ENCODE measurements at places on chromosomes 1 and 21.

GRCh38 chr21:45302082-45303061 is 14.7 kb upstream of the POFUT2 start:
- DNase-seq, result no peak

- no peak for DNase-seq
Observed at GRCh38 chr1:86998727-86999126, 84.3 kb downstream of the HS2ST1 start.

DNA sequence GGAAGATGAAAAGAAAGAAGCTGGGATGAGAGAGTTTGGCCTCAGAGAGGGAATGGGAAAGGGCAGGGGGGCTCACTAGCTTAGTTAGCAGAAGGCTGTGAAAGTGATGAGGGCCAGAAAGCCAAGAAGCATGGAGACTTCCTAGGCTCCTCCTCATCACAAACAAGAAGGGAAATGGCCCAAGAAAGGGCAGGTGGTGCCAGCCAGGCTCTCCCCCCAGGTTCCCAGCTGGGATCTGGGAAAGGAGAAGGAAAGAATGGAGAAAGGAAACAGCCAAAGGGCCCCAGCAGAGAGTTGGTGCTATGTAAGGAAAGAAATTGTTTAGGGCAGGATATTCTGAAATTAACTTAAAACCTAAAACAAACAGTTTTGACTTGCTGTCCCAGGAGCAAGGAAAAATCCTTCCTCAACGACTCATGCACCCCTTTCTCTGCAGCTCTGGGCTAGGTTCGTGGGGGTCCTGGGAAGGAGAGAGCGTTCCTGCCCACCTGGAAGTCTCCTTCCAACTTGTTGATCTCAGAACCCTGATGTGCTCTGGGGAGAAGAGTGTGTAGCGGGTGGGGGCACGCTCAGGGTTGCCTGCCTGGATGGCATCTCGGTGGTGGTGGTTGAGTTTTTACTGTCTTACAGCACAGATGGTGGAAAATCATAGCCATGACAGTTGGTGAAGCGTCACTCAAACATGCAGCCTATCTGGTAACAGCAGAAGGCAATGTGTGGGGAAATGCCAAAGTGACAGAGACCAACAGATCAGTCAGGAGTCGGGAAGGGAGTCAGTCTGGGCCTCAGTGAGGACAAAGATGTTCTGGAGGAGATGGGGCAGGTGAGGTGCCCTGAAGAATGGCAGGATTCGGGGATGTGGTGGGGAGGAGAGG is 147.3 kb downstream of the CLIC6 start:
- no peak for DNase-seq

GRCh38 chr1:12229386-12229834 is 420 bp upstream of the VPS13D start:
- no peak for DNase-seq

DNA sequence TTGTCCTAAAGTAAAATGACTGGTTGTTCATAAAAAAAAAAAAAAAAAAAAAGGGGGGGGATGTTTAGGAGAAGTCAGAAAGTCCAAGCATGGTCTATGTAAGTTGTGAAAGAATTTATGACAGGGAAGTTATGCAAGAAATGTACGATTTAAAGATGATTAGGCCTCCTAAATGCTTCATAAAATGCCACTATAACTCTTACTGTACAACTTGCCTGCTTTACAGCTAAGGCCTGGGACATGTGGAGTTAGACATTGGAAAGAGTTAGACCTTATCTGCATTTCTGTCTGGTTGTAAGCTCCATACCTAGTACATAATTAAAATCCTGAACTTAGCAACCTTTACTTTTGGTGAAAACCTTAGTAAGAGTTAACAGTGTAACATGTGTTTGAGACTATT is 150.0 kb downstream of the TPR start:
- DNase-seq, result no peak

DNA sequence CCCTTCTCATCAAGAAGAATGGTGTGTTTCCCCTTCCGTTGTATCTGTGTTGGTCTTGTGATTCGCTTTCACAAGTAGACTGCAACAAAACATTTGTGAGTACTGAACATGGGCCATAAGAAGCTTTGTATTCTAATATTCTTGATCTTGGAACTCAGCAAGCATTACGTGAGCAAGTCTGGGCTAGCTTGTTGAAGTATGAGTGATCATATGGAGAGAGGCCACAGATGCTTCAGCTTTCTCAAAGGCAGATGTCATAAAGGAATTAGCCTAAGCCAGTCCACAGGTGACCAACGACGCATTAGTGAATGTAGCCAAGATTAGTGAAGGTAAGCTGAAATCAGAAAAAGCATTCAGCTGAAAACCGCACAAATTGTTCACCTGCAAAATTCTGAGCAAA is 609.6 kb upstream of the NEGR1 start:
- no peak for DNase-seq

DNA sequence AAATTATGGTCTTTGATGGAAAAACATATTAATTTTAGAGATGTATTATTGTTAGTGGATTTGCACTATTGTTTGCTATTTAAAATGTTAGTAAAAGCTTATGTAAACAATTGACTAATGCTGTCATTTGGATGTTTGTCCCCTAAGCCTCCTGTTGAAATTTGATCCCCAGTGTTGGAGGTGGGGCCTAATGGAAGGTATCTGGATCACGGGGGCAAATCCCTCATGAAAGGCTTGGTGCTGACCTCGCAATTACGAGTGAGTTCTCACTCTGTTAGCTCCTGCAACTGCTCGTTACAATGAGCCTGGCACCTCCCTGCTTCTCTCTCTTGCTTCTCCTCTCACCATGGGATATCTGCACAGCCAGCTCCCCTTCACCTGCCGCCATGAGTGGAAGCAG is 14.3 kb downstream of the TMEM35B start:
- DNase-seq, result no peak

All from GM12878 (cell line).